ENCODE measurements at places on chromosomes 7 and 10.
A peak's percentile ranks its signal among the peaks of the same experiment; 100 is the strongest.

DNA sequence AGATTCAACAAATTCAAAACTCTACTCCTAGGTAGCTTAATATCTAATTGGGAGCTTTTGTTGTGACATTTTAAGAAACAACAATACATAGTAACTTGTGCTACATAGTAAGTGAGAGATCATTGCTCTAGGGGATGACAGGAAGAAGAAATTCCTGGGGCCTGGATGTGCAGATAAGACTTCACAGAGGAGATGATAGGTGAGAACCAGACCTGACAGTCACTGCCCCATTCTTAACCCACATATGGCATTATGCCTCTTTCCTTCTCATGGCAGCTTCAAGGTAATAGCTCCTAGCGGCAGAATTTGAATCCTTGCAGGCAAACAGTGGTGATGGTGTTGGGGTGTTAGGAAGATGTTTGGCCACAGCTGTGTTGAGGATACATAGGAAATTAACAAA is 233.6 kb downstream of the VTI1A start:
- DNase-seq = no peak

DNA sequence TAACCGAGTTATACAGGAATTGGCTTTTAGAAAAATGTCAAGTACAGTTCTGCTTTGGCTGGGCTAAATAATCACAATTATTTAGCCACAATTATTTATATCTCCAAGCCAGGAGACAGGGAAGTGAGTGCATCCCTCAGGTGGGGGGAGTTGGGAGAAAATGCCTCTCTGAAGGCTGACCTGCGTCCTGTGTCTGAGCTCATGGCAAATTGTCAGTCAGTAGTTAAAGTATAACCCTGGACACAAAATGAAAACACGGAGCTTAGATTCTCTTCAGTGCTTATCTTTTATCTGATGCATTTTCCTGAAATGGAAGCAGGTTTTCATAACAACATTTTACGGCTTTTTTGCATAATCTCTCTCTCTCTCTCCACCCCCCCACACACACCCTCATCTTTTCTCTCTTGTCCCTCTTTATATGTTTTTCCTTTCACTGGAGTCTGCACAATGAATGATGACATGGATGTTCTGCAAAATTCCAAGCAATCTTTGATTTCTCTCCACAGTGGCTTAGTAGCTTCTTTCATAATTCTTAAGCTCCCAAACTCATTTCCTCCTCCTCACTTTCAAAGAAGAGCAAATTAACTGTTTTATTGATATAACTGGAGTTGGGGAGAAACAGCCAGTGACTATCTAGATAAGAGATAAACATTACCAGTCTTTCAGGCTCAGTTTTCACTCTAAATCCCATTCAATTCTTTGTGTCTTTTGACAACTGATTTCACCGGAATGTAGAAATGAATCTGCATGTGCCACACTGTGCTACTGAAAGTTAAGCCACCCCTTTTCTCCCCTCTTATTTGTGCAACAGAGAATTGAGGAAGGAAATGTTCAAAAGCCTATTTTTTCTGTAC is 521.4 kb upstream of the GHITM start:
- no peak for DNase-seq

GRCh38 chr10:8242295-8242872 is 187.9 kb downstream of the GATA3 start:
- DNase-seq = peak; percentile 15

GRCh38 chr7:156236181-156236889 is 404.2 kb upstream of the RNF32 start:
- DNase-seq = no peak

DNA sequence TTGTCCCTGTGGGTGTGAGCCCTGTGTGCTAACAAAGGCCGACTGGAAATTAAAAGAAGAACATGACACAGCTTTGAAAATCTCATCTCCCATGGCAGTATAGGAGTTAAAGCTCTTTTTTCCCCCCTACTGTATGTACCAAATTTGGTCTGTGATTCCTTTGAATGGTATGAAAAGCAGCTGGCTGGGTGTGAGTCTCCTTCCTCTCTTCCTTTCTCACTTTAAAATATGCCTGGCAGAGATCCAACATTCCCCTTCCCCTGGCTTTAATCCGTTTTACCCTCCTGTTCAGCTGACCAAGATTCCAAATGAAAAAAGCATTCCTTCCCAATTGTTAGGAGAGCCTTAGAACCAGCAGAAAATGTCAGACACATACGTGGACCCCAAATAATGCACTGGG is 225.0 kb upstream of the CELF2 start:
- no peak for DNase-seq

GRCh38 chr10:28280652-28281051 is 22.2 kb downstream of the MPP7 start:
- no peak for DNase-seq

GRCh38 chr7:77330169-77330882 is 85.8 kb downstream of the GSAP start:
- DNase-seq = no peak

DNA sequence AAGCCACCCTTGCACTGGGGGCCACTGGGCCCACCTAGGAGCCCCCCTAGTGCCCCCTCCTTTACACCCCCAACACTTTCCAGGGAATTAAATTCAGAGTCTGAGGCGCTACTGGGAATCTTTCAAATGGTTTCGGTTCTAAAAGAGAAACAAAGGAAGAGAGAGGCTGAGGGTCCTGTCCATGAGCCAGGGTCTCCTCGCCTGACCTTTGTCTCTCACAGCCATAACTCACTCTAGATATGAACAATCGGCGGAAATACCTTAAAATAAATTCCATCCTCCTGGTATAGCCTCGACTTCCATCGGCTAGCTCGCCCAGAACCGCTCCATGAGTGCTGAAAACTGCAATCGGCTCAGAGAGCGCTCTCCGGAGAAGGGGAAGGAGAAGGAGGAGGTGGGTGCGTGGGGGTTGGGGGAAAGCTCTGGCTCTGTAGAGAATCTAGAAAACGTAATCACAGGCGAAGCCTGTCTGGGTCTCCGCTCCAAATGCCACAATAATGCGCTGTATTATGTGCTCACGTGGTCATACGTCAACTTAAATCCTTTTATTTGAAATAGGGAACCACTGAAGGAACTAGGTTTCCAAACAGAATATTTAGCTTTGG is 12.6 kb downstream of the HOXA4 start:
- DNase-seq = no peak

DNA sequence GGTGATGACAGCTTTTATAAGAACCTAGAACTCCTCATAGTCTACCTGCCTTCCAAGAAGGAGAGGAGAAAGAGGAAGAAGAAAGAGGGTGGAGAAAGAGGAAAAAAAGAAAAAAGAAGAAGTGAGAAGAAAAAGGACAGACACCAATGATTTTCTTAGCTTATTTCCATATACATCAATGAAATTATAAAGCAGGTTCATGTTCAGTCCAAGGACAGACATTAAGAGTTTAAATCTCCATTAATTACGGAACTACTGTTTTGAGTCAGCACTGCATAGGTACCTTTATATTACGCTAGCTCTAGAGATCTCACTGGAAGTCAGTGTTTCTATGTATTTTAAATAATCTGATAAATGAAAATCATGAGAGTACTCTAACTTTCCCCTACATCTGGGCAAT is 309.0 kb upstream of the HGF start:
- DNase-seq = no peak

DNA sequence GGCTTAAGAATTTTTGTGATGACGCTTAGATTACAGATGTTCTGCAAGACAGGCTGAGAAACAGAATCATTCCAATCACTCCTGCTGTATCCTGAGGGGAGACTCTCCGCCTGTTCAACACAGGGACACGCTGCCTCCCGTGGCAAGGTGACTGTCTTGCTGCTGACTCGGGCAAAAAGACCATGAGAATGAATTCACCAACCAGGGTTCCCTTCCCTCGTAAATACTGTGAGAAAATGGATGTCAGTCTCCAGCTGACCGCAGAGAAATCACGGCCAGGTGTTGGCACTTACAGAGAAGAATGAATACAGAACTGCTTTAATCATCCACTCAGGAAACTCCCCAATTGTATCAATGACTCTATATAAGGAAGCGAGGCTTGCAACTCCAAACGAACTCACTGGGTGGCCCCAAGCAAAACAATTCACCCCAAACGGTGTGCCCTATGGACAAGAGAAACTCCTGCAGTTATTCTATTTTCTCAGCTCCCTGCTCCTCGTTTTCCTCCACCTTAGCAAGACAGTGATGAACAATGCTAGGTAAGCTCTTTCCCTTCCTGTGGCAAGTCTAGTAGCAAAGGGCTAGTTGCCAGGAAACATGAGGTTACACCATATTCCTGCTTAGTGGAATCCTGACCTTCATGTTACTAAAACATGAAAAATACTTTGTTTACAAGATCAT is 22.8 kb downstream of the GNA12 start:
- DNase-seq = no peak

Data from activated CD4-positive, alpha-beta T cell treated with anti-CD3 and anti-CD28 coated beads, Interleukin-2, amount 50 U/mL, for 4 hours (primary cell).